ENCODE measurements at places on chromosomes 5 and 9. TPM values are rescaled to one million over a fixed set of nuclear protein-coding genes. Genes with fewer than 3 reads are reported as not detected.

ADCY2 gene
- total RNA-seq = not detected

C5orf52 gene
- total RNA-seq = not detected

TBC1D2 gene
- 35.6 TPM for total RNA-seq

CYSTM1 gene
- total RNA-seq = 6.7 TPM

LEAP2 gene
- total RNA-seq = under 0.01 TPM

ZFP37 gene
- 4.4 TPM for total RNA-seq

HRCT1 gene
- 1.7 TPM for total RNA-seq

CRHBP gene
- total RNA-seq = not detected

VCAN gene
- total RNA-seq = 158 TPM

GEMIN5 gene
- 27.5 TPM for total RNA-seq

ZNF462 gene
- 18.8 TPM for total RNA-seq

SMIM27 gene
- total RNA-seq = 1.1 TPM

EQTN gene
- total RNA-seq = not detected

OTP gene
- total RNA-seq = not detected
